ENCODE measurements at places on chromosomes 6 and 20. TPM values are rescaled to one million over a fixed set of nuclear protein-coding genes. Genes with fewer than 3 reads are reported as not detected.

SUPT3H gene
- 4.6 TPM for total RNA-seq

MLN gene
- not detected for total RNA-seq

PRSS35 gene
- total RNA-seq, result 0.05 TPM

BPIFB4 gene
- not detected for total RNA-seq

DOK5 gene
- total RNA-seq, result 0.05 TPM

CALHM6 gene
- 0.39 TPM for total RNA-seq

PROKR2 gene
- not detected for total RNA-seq

RUNX2 gene
- 1.2 TPM for total RNA-seq

TMEM244 gene
- not detected for total RNA-seq

ZHX3 gene
- 5.1 TPM for total RNA-seq

GSTA3 gene
- not detected for total RNA-seq

GRIK2 gene
- total RNA-seq, result 0.34 TPM

BIRC7 gene
- 4.7 TPM for total RNA-seq

NUP153 gene
- 29.8 TPM for total RNA-seq

GLP1R gene
- not detected for total RNA-seq
